ENCODE measurements at places on chromosomes 6 and 20. TPM values are rescaled to one million over a fixed set of nuclear protein-coding genes. Genes with fewer than 3 reads are reported as not detected.

- DNase-seq: no peak
- no peak overlapping the region for H3K4me3 ChIP-seq
- no peak overlapping the region for H3K27ac ChIP-seq
Measured at GRCh38 chr6:56497691-56498090, 145.0 kb downstream of the DST start.

DNA sequence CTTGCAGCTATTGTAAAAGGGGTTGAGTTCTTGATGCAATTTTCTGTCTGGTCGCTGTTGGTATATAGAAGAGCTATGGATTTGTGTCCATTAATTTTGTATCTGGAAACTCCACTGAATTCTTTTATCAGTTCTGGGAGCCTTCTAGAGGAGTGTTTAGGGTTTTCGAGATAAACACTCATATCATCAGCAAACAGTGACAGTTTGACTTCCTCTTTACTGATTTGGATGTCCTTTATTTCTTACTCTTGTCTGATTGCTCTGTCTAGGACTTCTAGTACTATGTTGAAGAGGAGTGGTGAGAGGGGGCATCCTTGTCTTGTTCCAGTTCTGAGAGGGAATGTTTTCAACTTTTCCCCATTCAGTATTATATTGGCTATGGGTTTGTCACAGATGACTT lies 120.8 kb upstream of the SSTR4 start:
- no peaks in the 10 kb centered on the region for H3K27me3 ChIP-seq
- H3K4me1 ChIP-seq: no peaks in the 10 kb centered on the region
- no peaks in the 10 kb centered on the region for H3K36me3 ChIP-seq
- no peak overlapping the region for H3K27ac ChIP-seq
- no peak for DNase-seq
- no peak overlapping the region for H3K4me3 ChIP-seq

SLC35A1 gene
- polyA plus RNA-seq: 32.7 TPM

DNA sequence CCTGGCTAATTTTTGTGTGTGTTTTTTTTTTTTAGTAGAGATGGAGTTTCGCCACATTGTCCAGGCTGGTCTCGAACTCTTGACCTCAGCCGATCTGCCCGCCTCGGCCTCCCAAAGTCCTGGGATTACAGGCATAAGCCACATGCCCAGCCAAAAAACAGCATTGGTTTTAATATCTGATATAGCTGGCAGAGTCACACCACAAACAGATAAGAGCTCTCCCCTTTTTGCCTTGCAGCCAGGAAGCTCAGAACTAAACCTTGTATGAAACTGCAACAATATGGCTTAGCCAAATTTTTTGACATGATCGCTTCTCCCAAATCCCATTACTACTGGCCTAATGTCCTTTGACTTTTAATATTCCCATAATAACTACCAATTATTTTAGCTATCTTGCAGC lies 4.9 kb downstream of the ACOT8 start:
- H3K4me1 ChIP-seq: peaks cover 6% of the 10 kb centered on the region
- DNase-seq: no peak
- H3K36me3 ChIP-seq: peaks cover 17% of the 10 kb centered on the region
- H3K27me3 ChIP-seq: no peaks in the 10 kb centered on the region
- no peak overlapping the region for H3K27ac ChIP-seq
